ENCODE measurements at places on chromosomes 5 and 9.
A peak's percentile ranks its signal among the peaks of the same experiment; 100 is the strongest.

DNA sequence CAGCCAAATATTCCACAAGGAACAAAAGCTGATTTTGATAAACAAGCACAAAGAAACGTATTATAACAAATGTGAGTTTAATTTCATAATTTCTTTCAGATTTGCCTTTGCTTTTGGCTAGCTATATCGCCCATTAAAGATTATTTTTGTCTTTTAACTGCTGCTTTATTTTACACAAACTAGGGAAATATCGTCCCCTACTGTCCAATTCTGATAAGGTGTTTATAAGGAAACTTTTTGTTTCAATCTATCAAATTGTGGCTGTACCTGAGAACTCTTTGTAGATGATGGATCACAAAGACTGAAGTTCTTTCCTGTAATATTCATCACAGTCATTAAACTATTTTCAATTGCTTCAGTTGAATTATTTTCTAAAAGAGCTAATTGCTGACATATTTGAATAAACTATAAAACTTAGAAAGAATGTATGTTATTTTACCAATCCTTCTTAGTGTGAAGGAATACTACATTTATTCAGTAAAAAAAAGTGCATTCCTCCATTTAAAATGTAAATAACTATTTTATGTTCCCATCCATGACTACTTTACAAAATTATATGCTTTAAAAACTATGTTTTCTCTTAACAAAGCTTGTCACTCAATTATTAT is 431.3 kb upstream of the ITGA1 start:
- DNase-seq, result peak; percentile 67

DNA sequence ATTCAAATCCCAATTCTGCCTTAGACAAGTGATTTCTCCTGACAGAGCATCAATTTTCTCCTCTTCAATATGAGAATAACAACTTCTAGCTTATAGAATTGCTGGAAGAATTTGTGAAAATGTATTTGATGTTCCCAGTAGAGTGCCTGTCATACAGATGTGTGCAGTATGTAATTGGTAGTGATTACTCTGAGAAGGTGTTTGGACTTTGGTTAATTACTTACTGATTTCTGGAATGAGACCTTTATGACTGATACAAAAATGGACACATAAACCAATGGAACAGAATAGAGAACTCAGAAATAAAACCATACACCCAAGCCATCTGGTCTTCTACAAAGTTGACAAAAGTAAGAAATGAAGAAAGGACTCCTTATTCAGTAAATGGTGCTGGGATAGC is 101.9 kb upstream of the TRIM32 start:
- no peak for DNase-seq

GRCh38 chr5:160311491-160312133 is 752 bp downstream of the CCNJL start:
- DNase-seq, result no peak

DNA sequence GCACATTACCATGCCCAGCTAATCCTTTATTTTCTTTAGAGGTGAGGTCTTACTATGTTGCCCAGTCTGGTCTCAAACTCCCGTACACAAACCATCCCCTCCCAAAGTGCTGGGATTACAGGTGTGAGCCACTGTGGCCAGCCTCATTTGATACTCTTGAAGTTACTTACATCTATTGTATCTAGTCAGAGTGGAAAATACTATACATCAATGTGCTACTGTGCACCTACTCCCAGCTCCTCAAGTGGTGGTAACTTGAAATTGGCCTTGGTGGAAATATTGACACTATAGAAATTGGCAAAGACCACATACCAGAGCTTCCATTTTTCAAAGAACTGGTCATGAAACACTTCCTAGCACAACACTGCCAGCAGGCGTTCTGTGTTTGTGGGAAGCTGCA is 10.3 kb downstream of the GGTA1 start:
- no peak for DNase-seq

GRCh38 chr5:148186248-148187003 is 16.4 kb upstream of the SPINK6 start:
- DNase-seq, result no peak

GRCh38 chr5:7763621-7764072 is 87.3 kb downstream of the CFAP90 start:
- DNase-seq, result peak; percentile 69

- DNase-seq, result no peak
These were observed 77.3 kb upstream of the ATP10B start for GRCh38 chr5:160929360-160929759.

DNA sequence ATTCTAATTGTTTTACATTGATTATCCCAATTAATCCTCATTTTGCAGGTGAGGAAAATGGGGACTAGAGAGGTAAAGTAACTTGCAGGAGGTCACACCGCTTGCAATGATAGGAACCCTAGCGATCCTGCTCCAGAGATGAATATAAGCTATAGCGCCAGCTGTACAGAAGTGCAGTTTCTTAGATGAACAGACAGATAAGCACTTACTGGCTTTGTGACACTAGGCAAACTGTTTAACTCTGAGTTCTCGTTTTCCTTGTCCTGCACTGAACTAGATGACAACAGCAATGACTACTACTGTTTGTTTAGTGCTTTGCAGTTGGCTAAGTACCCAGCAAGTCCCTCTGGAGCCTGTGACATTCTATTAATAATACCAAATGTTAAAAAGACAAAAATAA is 11.1 kb downstream of the LHX6 start:
- no peak for DNase-seq

DNA sequence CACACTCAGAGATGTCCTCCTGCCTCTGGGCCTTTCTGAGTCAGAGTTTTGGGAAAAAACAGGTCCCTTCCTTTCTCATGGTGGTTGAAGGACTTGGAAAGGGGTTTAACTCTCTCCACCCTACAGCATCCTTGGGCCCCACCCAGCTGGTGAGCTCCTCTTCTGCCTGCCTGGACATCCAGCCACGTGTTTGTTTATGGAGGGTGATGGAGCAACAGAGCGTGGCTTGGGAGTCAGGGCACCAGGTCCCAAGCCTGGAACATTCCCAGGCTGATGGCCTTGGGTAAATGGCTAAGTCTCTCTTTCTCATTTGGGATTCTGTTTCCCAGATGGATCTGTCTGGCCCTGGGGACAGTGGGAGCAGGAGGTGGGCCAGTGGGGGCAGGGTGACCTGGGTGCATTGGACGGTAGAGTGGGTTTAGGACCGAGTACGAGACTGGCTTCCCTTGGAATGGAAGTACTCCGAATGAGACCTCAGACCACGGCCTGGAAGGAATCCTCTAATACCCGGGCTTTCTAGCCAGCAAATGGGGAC is 141.1 kb upstream of the IRX2 start:
- DNase-seq, result no peak

DNA sequence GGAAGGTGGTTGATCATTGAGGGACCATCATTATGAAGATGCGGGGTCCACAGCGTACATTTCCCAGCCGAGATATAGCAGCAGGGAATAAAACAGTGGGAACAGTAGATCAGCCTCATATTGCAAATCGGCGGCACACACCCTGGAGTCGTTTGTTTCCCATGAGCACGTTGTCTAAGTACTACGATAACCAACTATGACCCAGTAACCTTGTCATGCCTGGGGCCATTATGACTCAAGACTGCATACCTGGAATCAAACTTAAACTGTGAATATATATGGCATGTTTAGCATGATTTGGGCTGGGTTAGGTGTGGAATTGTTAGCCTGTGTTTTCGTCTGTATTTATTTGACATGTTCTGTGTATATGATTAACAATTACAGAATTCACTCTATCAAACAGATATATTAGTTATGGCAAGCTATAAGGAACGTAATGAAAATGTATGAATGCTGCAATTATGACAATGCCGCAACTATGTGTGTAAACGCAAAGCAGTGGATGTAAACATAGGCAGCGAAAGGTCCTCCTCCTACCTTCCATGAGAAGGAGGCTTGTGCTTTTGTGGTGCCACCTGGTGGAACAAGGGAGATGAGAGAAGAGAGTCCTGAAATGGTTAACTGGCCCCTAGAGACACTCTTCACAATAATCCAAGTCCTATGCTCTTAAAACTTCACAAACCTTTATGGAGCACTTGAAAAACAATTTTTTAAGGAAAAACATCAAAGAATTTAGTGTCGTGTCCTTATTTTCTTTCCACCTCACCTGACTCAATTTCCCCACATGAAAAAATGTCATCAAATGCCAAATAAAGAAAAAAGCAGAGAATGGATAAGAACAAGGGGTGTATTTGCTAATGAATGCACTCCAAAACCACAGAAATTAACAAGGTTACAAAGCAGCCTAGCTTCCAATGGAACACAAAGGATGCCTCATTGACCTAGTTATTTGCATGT is 47.1 kb downstream of the SEMA5A start:
- no peak for DNase-seq

DNA sequence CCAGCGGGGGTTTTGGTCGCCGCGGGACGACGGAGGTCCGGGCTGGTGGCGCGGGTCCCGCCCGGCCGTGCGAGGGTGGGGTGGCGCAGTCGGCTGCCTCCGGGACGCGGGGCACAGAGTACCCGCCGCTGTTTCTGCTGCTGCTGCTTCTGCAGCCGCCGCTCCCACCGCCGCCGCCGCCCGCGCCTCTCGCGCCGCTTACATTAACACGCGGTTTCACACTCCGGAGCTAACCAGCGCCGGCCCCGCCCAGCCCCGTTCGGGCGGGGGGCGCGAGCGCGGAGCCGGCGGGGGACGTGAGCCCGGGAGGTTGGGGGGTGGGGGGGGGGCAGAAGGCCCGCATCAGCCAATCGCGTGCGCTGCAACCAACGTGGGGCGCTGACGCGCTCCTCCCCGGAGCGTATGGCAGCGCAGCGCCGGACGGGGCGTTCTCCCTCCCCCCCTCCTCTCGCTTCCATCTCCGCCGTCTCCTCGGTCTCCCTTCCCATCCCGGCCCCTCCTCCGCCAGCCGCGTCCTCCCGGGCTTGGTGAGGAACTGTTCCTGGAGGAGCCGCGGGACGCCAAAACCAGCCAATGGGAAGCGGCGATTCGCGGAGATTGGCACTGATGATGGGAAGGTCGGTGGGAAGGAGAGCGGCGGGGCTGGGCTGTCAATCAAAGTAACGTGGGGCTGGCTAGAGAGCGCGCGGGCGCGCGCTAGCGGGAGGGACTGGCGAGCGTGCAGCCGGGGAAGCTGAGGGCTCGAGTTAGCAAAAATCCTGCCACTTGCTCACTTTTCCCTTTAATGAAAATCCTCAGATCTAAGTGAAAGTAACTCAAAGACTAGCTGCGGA is at the start of gene TLE1:
TSS of gene TLE1 (minus strand) at position 205 of the 833 bp plus-strand sequence. CDS start 1,307 bp downstream, outside the sequence.
- peak; percentile 99 for DNase-seq

DNA sequence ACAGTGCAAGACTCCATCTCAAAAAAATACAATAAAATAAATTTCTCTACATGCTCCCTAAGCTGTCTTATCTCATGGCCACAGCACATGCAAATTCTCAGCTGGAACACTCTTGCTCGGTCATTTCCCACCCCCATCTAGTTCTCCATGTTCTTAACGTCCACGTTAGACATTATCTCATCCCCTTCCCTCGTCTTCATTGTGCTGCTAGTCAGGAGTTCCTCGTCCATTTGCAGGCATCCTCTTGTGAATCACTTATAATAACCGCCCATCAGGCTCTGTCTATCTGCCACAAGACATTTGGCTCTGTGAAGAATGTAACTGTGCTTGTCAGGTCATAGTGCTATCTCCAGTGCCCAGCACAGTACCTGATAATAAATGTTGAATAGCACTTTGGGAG is 32.9 kb upstream of the GOLGA1 start:
- no peak for DNase-seq

GRCh38 chr5:109693535-109694400 is 4.0 kb downstream of the MAN2A1 start:
- no peak for DNase-seq

GRCh38 chr9:116476935-116477381 is 210.1 kb upstream of the TRIM32 start:
- DNase-seq, result no peak

GRCh38 chr9:3674561-3674960 is 148.8 kb upstream of the RFX3 start:
- no peak for DNase-seq

- DNase-seq, result no peak
These were observed 6.2 kb downstream of the REEP5 start for GRCh38 chr5:112915831-112916230.

- DNase-seq, result no peak
These were observed 2091.2 kb upstream of the ACO1 start for GRCh38 chr9:30293231-30293630.

DNA sequence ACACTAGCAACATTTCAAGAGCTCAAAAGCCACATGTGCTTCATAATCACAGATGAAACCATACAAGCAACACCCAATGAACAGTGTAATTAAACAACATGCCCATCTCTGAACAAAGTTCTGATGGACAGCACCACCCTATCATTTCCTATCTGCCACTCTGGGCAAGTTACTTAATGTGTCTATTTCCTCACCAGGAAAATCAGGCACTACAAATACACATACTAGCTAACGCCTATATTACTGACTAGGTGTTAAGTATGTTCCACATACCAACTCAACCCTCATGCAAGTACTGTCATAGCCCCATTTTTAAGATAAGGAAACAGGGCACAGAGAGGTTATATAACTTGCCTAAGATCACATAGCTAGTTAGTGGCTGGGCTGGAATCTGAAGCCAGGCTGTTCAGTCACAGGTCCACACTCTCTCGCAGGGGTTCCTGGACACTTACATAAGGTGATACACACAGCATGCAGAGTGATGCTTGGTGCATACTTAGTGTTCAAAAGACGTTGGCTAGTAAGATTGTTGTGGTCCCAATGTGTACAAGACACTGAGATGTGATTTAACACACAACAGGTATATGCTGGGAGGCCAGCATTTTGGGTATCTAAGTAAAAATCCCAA is 24.2 kb downstream of the CORO2A start:
- DNase-seq, result no peak

DNA sequence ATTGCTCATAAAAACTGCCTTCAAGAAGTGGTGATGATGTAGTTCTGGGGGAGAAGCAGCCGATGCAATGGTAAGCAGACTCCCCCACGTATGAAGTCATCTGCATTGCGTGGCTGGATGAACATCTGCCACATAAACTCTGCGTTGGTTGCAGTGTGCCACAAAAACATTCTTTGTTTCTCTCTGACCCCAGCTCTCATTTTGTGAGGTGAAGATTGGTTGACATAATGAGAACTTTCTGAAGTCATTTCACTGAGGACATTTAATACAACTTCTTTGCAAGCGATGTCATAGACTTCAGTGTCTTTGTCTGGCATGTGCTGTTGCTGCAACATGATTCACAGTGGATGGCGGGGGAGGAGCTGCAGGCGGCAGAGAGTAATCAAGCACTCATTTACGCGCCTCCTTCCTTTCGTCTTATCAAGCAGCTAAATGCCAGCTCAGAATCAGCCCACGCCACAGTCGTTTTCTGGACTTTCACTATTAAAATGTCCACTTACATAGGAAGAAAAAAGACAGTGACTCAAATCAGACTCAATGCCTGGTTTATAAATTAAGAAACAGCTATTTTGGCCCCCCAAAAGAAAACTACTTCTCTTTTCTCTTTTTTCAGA is 91.5 kb upstream of the NFIL3 start:
- DNase-seq, result no peak

- no peak for DNase-seq
These were observed 48.2 kb downstream of the FAM240B start for GRCh38 chr9:38671748-38672147.

GRCh38 chr9:94639061-94639998 is at the start of gene FBP1:
TSS of gene FBP1 (minus strand) at chr9:94639518. CDS start at chr9:94639310, 208 bp downstream.
- DNase-seq, result peak; percentile 25

GRCh38 chr5:124438903-124439281 is 307.5 kb downstream of the ZNF608 start:
- peak; percentile 33 for DNase-seq

Measured in NCI-H1092 treated with DMSO at 0.1 percent for 48 hours (cell line).